ENCODE measurements at places on chromosomes 1 and 21. TPM values are rescaled to one million over a fixed set of nuclear protein-coding genes. Genes with fewer than 3 reads are reported as not detected.

MOB3C gene
- total RNA-seq = 5.5 TPM

GRCh38 chr1:61138921-61139774 is 56.8 kb downstream of the NFIA start:
- H3K4me3 ChIP-seq = no peak overlapping the region
- DNase-seq = no peak
- peaks cover 6% of the 10 kb centered on the region for H3K4me1 ChIP-seq
- peaks cover 76% of the 10 kb centered on the region for H3K27me3 ChIP-seq

GRCh38 chr1:100494393-100495084 is 43.4 kb upstream of the GPR88 start:
- H3K4me3 ChIP-seq = no peak overlapping the region
- no peak overlapping the region for H3K27ac ChIP-seq
- H3K4me1 ChIP-seq = peaks cover 5% of the 10 kb centered on the region
- H3K36me3 ChIP-seq = peaks cover 27% of the 10 kb centered on the region

- H3K4me1 ChIP-seq = peaks cover 34% of the 10 kb centered on the region
- H3K27me3 ChIP-seq = peaks cover 12% of the 10 kb centered on the region
- H3K27ac ChIP-seq = peak overlapping the region; percentile 96
- DNase-seq = no peak
These were observed 1.4 kb downstream of the ZNF697 start for GRCh38 chr1:119646521-119647227.

- H3K36me3 ChIP-seq = no peaks in the 10 kb centered on the region
- H3K27ac ChIP-seq = no peak overlapping the region
- DNase-seq = no peak
- H3K27me3 ChIP-seq = no peaks in the 10 kb centered on the region
These were observed 131.0 kb upstream of the HMCN1 start for GRCh38 chr1:185603158-185603557.

- H3K4me1 ChIP-seq = no peaks in the 10 kb centered on the region
- no peaks in the 10 kb centered on the region for H3K36me3 ChIP-seq
- H3K27ac ChIP-seq = no peak overlapping the region
- DNase-seq = no peak
- no peak overlapping the region for H3K4me3 ChIP-seq
These were observed 32.3 kb downstream of the CHRM3 start for GRCh38 chr1:239418681-239419080.

Measured in progenitor cell of endocrine pancreas (in vitro differentiated cells).